Mesendoderm (in vitro differentiated cells): ENCODE measurements at places on chromosomes 13 and 19.

- no peak overlapping the region for H3K27ac ChIP-seq
- H3K36me3 ChIP-seq = peaks cover 2% of the 10 kb centered on the region
- no peak for DNase-seq
- H3K27me3 ChIP-seq = no peaks in the 10 kb centered on the region
- H3K4me1 ChIP-seq = peaks cover 7% of the 10 kb centered on the region
Observed at GRCh38 chr19:58561373-58562121, 3.1 kb upstream of the UBE2M start.

DNA sequence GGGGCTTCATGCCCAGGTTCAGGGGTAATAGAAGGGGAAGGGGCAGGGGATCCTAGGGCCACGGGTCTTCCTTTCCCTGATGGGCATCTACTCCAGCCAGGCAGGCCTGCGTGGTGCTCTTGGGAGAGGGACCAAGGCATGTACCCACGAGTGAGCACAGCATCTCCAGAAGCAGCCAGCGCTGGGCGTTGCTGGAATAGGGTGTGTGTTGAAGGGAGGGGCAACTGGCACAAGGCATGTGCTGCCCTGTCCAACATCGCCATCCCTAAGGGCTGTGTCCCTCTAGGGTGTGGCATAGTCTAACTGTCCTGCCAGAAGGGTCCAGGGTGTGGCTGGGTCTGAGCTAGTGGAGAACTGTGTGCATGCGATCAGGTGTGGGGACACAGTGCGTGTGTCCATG, 2.9 kb downstream of the NOTCH3 start:
- H3K27ac ChIP-seq = no peak overlapping the region
- no peak overlapping the region for H3K4me3 ChIP-seq
- H3K4me1 ChIP-seq = no peaks in the 10 kb centered on the region
- no peaks in the 10 kb centered on the region for H3K27me3 ChIP-seq
- H3K36me3 ChIP-seq = no peaks in the 10 kb centered on the region

DNA sequence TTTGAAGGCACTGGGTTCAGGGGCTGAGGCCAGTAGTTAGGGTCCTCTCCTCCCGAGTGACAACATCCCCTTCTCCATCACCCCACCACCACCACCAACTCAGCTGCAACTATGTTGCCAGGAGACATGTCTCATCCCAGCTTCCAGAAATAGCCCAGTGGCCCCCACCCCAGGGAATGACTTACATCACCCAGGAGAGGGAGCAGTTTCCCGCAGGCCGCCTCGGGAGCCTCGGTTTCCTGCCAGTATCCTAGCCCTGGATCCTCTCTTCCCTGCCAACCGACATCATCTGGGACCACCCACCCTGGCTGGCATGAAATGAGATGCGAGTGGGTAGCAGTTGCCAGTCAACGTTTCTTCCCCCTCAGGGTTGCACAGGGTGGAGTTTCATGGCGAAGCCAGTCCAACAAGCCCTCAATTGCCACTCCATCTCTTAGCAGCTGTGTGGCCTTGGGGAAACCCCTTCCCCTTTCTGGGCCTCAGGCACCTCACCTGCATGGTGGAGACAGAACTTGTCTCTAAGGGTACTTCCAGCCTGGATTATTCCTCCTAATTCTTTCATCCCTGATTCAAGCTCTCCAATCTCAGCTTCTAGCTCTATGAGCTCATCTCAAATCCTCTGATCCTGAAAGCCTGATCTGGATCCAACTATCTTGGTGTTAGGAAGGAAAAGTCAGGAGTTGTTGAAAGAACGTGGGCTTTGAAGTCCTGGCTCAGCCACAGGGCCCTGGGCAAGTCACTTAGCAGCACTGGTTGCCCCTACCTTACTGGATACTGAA, 3.9 kb upstream of the GSK3A start:
- peak; percentile 82 for DNase-seq
- H3K4me3 ChIP-seq = no peak overlapping the region
- H3K4me1 ChIP-seq = no peaks in the 10 kb centered on the region
- H3K36me3 ChIP-seq = peaks cover 8% of the 10 kb centered on the region
- no peak overlapping the region for H3K27ac ChIP-seq

GRCh38 chr19:32296694-32297093, 48.7 kb upstream of the ZNF507 start:
- DNase-seq = no peak
- no peak overlapping the region for H3K27ac ChIP-seq
- no peaks in the 10 kb centered on the region for H3K36me3 ChIP-seq
- H3K4me3 ChIP-seq = no peak overlapping the region

GRCh38 chr19:31140717-31141116, 208.5 kb downstream of the TSHZ3 start:
- H3K4me3 ChIP-seq = no peak overlapping the region
- H3K36me3 ChIP-seq = no peaks in the 10 kb centered on the region
- no peaks in the 10 kb centered on the region for H3K4me1 ChIP-seq
- peak; percentile 5 for DNase-seq
- H3K27ac ChIP-seq = no peak overlapping the region

GRCh38 chr19:32471095-32471494, 65.5 kb downstream of the DPY19L3 start:
- DNase-seq = no peak
- no peak overlapping the region for H3K4me3 ChIP-seq
- H3K36me3 ChIP-seq = no peaks in the 10 kb centered on the region
- H3K27ac ChIP-seq = no peak overlapping the region

- H3K27me3 ChIP-seq = no peaks in the 10 kb centered on the region
- peak; percentile 63 for DNase-seq
- H3K27ac ChIP-seq = no peak overlapping the region
- no peaks in the 10 kb centered on the region for H3K4me1 ChIP-seq
Observed at GRCh38 chr19:57099199-57099661, 20.6 kb upstream of the USP29 start.

- H3K27ac ChIP-seq = no peak overlapping the region
- H3K36me3 ChIP-seq = no peaks in the 10 kb centered on the region
- no peak overlapping the region for H3K4me3 ChIP-seq
- H3K27me3 ChIP-seq = no peaks in the 10 kb centered on the region
- H3K4me1 ChIP-seq = no peaks in the 10 kb centered on the region
Observed at GRCh38 chr19:46809534-46810272, 21.3 kb upstream of the SLC1A5 start.

DNA sequence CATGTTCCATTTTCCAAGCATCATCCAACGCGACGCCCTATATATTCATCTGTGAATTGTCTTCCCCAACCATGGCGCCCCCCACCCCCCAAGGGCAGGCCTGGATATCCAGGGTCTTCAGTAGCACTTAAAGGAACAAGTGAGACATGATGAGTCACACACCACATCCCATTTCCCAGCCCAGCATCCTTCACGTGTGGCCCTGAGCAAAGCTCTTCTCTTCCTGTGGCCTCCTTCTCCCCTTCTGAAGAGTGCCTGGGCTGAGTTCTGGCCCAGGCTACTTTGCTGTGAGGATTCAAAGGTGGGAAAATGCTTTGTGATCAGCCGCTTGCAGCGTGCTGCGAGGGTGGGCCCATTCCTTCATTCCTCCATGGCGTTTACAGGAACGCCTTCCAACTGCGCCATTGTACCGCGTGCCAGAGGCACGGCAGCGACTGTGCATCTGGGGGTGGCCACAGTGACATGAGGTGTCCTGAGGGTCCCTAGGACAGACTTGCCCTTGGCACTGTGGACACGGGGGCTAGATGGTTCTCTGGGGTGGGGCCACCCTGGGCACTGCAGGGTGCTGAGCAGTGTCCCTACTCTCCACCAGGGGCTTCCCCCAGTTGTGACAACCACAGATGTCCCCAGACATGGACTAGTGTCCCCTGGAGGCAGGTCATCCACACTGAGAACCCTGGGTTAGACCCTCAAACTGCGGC, 11.7 kb downstream of the PLIN4 start:
- H3K4me3 ChIP-seq = no peak overlapping the region
- no peaks in the 10 kb centered on the region for H3K4me1 ChIP-seq
- no peaks in the 10 kb centered on the region for H3K27me3 ChIP-seq
- DNase-seq = no peak

DNA sequence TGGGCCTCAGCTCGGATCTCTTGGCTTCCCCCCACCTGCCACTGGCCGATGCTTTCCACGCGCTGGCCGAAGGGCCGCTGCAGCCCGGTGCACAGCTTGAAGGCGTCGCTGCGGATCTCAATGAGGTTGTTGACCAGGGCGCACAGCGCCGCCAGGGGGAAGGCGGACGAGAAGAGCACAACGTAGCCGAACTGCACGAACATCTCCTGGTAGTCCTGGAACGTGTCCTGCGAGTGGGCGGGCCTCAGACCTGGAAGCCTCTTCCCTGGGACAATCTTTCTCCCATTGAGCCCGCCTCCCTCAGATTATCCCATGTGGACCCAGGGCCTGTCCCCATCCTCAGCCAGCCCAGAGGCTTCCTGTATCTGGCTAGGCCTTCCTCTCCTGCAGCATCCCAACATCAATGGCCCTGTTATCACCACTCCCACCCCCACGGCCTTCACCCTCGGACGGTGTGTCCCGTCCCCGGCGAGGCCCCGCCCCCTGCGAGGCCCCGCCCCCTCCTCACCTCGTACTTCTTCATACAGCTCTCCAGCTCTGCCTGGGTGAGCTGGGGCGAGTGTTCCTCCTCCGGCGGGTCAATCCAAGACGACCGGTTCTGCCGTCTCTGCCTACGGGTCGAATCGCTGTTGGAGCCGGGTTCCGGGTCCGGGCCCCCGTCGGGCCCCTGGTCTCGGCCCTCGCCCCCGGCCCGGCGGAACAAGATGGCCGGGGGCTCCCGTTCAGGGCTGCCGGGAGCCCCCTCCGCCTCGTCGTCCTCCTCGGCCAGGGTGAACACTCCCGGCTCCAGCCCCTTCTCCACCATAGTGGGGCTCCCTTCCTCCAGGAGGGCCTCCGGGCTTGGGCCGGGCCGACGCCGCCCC, 6.8 kb downstream of the ANO8 start:
- H3K27ac ChIP-seq = peak overlapping the region; percentile 86
- H3K27me3 ChIP-seq = no peaks in the 10 kb centered on the region
- no peaks in the 10 kb centered on the region for H3K4me1 ChIP-seq

DNA sequence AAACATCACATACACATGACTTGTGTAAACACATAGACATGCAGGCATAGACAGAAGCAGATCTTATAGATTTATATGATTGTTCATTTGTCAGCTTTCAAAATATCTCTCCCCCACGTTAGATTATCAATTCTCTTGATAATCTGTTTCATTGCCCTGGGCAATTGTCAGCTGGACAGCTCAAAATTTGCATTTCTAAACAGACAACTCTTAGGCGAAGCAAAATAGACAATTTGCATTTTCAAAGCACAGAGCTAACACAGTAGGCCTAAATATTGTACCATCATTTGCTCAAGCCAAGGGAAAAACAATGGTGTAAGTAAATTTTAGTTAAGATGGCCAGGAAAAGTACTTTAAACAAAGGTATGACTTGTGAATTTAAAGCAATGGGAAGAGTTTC, 24.0 kb upstream of the KBTBD6 start:
- no peak overlapping the region for H3K27ac ChIP-seq
- H3K27me3 ChIP-seq = no peaks in the 10 kb centered on the region
- H3K4me3 ChIP-seq = no peak overlapping the region

GRCh38 chr13:87982400-87982799, 311.2 kb downstream of the SLITRK5 start:
- no peaks in the 10 kb centered on the region for H3K36me3 ChIP-seq
- H3K4me1 ChIP-seq = no peaks in the 10 kb centered on the region
- no peak overlapping the region for H3K4me3 ChIP-seq

DNA sequence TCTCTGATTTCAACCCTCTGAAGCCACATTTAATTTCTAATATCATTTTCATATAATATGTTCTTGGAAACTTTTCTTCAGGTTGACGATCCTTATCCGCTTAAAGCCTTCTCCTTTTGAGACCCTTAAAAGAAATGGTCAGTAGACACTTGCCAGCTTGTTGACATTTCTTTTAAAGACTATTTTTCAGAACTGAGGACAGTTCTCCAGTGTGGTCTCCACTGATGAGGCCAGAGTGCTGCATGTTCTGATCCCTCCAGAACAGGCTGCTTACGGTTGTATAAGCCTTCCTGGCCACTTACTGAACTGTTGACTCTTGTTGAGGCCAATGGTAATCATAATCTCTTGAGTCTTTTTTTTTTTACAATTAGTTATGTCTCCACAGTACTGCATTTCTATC, 477.3 kb downstream of the FGF9 start:
- DNase-seq = no peak
- no peak overlapping the region for H3K4me3 ChIP-seq
- no peak overlapping the region for H3K27ac ChIP-seq
- no peaks in the 10 kb centered on the region for H3K4me1 ChIP-seq
- H3K27me3 ChIP-seq = no peaks in the 10 kb centered on the region
- no peaks in the 10 kb centered on the region for H3K36me3 ChIP-seq

DNA sequence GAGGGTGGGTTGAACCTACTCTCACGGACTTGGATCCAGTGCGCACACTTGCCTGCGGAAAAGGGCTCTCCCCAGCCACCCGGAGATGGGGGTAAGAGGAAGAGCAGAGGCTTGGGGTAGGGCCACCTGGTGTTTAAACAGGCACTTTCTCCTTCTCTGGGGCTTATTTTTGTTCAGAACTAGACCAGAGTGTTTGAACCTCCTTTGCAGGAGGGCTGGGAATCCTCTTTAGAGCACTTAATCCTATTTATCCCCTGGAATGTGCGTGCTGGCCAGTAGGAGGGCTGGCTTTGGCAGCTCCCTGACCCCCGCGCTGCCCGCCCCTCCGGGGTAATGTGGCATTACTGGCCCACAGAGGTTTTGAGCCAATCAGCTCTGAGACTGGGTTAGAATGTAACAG, 2.0 kb downstream of the RGS9BP start:
- peaks cover 6% of the 10 kb centered on the region for H3K4me1 ChIP-seq
- peak; percentile 71 for DNase-seq
- H3K27ac ChIP-seq = no peak overlapping the region

GRCh38 chr13:37342205-37342604, 236.7 kb upstream of the CSNK1A1L start:
- no peaks in the 10 kb centered on the region for H3K36me3 ChIP-seq
- H3K27me3 ChIP-seq = no peaks in the 10 kb centered on the region
- H3K4me1 ChIP-seq = no peaks in the 10 kb centered on the region
- H3K27ac ChIP-seq = no peak overlapping the region

GRCh38 chr19:47081095-47081494, 32.5 kb downstream of the ZC3H4 start:
- no peaks in the 10 kb centered on the region for H3K27me3 ChIP-seq
- DNase-seq = peak; percentile 71
- H3K4me1 ChIP-seq = no peaks in the 10 kb centered on the region
- peaks cover 21% of the 10 kb centered on the region for H3K36me3 ChIP-seq
- H3K4me3 ChIP-seq = no peak overlapping the region

GRCh38 chr13:74090869-74091605, 43.2 kb downstream of the KLF12 start:
- H3K36me3 ChIP-seq = no peaks in the 10 kb centered on the region
- peaks cover 3% of the 10 kb centered on the region for H3K4me1 ChIP-seq
- no peak overlapping the region for H3K4me3 ChIP-seq
- DNase-seq = no peak
- no peaks in the 10 kb centered on the region for H3K27me3 ChIP-seq

DNA sequence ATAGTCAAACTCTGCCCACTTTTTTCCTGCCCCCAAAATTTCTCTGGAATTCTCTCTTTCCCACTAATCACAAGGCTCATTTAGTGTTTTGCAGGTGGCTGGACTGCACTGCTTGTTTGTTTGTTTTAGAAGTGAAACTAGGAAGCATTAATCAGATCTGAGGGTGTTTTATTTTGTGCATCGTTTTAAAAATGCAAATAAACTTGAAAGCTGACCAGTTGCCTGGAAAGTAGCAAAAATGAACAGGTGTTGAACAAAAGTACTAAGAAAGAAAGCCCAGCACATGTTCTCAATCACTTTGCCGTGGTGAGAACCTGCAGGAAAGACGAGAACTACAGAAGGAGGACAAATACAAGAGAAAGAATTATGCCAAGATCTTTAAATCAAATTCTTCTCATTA, 365.5 kb downstream of the PCDH9 start:
- H3K4me3 ChIP-seq = no peak overlapping the region
- no peak for DNase-seq
- peaks cover 6% of the 10 kb centered on the region for H3K4me1 ChIP-seq
- no peaks in the 10 kb centered on the region for H3K36me3 ChIP-seq
